ENCODE measurements at places on chromosomes 4 and X.

GRCh38 chrX:130933358-130933757 lies 30.3 kb upstream of the ENOX2 start:
- peak; percentile 18 for DNase-seq

DNA sequence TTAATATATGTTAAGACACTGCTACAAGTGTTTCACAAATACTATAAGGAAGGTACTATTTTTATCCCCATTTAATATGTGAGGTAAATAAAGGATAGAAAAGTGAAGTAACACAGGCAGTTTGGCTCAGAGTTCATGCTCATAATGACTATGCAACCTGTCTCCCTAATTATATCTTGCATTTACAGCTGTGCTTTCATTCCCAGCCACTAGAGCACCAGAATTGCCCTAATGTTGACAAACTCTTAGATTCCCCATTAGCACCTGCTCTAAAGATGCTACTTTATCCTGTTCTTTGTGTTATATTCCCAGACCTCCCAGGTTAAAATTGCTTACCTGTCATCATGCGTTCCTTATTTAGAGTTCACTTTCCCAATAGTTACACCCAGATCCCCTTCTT lies 833.6 kb downstream of the CCSER1 start:
- no peak for DNase-seq

DNA sequence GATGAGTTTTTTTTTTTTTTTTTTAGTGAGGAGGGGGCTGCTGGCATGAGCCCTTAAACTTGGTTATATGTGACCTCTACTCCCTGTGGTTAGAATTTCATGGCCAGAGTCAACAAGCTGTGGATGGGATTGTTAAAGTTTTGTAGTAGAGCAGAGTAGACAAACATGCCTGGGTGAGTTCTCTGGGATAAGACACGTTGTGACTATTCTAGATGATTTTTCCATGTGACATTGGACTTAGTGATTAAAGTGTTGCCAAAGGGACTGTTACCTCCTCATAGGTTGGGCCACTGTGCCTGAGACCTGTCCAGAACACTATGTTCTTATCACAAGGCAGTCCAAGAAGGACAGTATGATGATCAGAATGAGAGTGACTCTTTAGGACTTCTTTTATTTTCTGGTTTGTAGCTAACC lies 28.8 kb upstream of the ALB start:
- DNase-seq, result no peak

DNA sequence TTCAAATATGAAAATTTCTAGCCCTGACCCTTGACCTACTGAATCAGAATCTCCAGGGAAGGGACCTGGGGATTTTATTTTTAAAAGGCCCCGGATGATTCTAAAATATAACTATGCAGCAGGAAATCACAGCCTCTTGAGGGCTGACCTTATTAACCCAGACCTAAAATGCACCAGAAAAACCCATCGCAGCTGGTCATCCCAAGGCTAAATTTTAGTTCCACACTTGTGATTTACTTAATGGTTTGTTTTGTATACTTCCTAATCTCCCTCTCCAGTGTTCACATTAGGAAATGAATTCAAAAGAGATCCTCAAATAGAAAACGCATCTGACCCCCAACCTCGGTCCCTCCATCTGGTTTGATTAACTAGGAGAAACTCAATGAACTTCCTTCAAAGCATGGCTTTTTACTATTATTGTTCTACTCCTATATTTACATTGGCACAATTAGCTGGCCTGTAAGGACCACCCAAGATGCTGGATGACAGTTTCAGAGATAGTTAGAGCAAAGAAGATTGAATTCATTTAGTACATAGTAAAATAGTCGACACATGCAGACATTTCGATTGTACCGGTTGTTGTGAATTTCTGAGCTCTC lies 147.8 kb upstream of the MED14 start:
- DNase-seq, result no peak

DNA sequence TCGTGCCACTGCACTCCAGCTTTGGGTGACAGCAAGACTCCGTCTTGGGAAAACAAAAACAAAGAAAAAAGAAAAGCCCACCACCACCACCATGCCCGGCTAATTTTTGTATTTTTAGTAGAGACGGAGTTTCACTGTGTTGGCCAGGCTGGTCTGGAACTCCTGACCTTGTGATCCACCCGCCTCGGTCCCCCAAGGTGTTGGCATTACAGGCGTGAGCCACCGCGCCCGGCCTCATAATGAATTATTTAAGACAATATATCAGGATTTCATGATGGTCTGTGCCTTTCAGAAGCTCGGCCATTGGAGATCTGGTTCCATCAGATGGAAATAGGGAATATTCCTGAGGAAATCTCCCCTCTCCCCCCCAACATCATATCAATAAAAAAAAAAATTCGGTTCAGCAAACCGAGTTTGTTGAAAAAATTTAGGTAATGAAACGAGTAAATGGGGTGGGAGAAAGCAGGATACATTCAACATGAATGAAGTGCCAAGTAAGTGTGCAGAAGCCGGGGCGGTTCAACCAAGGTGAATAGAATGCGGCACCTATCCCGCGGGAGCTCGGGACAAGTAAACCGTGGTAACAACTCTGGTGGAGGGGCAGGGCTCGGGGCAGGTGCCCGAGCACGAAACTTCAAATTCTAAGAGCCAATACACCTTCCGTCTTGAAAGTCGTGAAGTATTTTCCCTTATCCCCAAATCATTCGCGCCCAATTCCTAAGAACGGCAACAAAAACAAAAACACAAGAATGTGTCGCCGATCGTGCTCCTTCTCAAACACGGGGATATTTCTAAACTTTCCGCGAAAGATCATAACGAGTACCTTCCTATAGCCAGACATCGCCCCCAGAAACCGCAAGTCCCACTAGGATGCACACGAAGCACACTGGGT lies 773 bp upstream of the TXLNG start:
- DNase-seq, result peak; percentile 25

DNA sequence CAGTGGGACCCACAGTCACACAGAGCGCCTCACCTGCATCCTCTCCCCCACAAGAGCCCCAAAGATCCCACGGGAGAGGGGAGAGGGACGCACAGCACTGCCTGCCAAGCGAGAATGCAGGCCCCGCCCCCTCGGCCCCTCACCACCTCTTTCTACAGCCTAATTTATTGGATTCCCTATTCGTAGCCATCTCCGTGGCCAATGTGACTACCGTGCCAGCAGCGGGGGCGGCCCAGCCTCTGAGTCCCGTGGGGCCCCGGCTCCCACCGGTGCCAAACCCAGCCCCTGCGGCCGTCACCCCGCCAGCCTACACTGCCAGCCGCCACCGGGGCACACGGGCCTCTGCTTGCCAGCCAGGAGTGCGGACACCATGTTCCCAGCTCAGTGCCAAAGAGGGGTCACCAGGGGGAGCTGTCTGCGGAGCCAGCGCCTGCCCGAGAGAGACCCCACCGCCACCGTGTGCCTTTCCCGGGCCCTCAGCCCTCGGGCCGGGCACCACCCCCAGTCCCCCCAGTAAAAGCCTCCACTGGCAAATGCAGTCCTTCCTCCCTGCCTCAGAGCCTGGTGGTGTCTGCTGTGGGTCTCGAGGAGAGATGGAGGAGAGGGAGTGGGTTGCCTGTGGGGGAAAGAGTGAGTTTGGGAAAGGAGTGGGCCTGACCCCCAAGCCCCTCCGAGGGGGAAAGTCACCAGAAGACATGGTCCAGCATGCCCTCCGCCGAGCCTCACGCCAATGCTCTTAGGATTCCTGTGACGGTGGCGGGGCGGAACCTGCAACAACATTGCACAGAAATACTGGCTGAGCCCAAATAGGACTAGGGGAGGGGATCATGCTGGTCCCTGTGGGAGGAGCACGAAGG lies 19.6 kb upstream of the PLXNB3 start:
- DNase-seq, result no peak

- DNase-seq, result no peak
These were observed 5.6 kb upstream of the PCGF3 start for GRCh38 chr4:699816-700580.

- DNase-seq, result no peak
These were observed 56.3 kb downstream of the CCDC149 start for GRCh38 chr4:24856586-24856985.

DNA sequence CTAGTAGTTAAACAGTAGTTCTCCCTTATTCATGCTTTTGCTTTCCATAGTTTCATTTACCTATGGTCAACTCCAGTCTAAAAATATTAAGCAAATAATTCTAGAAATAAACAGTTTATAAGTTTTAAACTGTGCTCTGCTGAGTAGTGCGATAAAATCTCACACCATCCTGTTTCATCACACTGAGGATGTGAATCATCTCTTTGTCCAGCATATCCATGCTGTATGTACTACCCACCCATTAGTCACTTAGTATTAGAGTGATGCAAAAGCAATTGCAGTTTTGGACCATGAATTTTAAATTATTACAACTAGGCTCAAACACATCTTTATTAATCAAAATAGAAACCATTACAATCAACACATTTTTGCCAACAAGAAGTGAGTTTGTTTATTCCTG lies 187.4 kb downstream of the TEX13C start:
- DNase-seq, result peak; percentile 13

DNA sequence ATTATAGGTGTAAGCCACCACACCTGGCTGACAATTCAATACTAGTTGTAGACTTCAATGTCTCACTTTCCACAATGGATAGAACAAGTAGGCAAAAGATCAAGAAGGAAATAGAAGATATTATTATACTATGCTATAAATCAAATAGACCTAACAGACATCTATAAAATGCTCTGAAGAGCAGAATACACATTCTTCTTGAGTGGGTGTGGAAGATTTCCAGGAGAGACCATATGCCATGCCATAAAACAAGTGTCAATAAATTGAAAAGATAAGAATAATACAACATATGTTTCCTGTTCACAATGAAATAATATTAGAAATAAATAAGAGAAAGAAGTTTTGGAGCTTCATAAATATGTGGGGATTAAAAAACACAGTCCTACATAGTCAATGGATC lies 179.3 kb upstream of the AMOT start:
- DNase-seq, result no peak

GRCh38 chrX:15310117-15310516 lies 5.3 kb downstream of the ASB11 start:
- peak; percentile 46 for DNase-seq

Measured in hematopoietic multipotent progenitor cell treated with erythropoietin and hydrocortisone succinate and interleukin-3 and kit ligand, for 4 days (in vitro differentiated cells).